Esophagus squamous epithelium (tissue), 5 donors: ENCODE measurements at places on chromosomes 2 and 18.

- DNase-seq: no peak
Measured at GRCh38 chr2:203973000-203973399, 36.4 kb downstream of the ICOS start.

GRCh38 chr2:70516596-70516995 is 37.0 kb downstream of the TGFA start:
- DNase-seq: no peak

DNA sequence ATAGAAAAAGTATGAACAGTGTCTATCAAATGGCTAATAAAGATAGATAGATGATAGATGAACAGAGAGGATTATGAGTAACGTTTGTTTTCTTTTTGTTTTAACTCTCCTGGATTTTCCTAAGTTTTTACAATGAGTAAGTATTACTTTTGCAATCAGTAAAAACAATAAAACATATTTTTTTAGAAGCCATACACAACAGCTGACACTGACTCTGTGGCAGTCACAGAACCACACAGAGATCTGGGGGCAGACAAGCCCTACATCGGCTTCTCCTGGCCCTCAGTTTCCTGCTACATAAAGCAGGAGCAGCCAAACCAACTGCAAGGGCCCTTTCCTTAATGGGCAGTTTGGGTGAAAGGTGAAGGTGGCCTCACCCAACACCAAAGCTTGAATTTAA is 63.6 kb downstream of the ANTXR1 start:
- DNase-seq: no peak

DNA sequence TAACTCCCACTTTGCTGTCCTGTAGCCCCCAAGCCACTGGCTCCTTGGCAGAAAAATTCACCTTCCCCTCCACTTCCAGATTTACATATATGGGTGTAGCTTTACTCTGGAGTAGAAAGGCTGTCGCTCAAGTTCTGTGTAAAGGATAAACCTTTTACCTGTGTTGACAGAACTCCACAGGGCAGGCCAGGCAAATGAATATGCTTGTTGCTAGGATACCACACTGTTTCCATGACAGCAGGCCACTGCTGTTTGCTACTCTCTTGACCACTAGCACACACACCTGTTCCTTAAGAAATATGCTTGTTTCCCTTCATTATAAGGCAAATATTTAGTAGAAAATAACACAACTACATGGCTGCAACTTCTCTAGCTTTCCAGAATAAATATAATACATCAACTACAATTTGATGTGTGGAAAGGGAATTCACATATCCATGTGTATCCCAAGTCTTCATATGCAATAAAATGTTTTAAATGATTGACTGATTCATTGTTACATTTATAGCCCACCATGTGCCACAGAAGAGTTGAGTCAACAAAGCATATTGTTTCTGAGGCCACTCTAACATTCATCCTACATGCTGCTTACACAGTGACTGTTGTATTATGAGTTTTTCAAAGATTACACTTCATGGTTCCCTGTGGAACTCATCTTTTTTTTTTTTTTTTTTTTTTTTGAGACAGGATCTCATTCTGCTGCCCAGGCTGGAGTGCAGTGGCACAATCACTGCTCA is 56.2 kb upstream of the ROCK1 start:
- DNase-seq: no peak

DNA sequence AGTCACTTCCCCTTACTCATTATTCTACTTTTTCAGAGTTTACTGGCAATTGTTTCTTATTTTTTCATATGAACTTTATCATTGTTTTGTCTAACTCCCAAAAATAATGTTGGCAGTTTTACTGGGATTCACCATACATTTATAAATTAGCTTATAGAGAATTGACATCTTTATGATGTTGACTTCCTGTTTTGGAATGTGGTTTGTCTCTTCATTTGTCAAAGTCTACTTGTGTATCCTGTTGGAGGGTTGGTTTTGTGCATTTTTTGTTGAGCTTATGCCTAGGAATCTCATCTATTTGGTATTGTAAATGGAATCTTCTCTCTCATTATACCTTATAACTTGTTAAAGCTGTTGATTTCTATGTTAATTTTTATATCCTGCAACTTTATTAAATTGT is 16.4 kb downstream of the EPC2 start:
- no peak for DNase-seq

DNA sequence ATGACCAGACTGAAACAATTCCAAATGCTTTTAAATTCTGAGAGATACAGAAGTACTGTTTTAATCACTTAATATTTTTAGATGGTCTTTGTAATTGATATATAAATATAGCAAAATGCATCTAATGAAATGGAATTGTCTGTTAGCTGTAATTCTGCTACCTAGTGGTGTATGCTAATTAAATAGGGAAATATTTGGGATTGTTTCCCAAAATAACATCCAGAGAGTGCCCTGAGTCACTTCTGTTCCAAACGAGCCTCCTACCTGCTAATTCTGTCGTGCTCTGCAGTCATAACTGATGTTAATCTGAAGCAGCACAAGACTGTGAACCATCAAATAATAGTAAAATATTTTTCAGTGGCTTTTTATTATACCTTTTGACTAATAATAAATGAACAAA is 71.4 kb upstream of the NOSTRIN start:
- DNase-seq: no peak

- DNase-seq: no peak
Measured at GRCh38 chr2:153152036-153152435, 326.5 kb downstream of the RPRM start.

- peak; percentile 42 for DNase-seq
Measured at GRCh38 chr2:181891258-181891965, at the start of gene ITPRID2. Gene ITPRID2, plus strand, starts transcription at chr2:181891730. Its CDS starts 337 bp downstream, at chr2:181892067.

DNA sequence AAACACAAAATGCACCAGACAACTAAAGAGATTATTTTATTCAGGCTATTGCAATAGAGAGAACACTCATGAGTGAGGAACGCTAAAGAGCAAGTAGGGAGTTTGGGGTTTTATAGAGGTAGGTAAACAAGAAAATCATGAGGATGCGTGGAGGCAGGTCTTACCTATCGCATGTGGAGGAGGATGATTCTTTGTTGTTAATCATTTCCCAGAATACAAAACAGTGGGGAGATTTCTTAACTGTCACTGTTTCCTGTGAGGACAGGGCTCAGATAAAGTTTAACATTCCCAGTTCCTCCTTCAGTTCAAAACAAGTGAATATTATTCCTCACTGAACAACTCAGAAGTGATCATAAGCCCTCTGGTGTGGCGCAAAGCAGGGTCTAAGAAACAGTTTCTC is 156.1 kb upstream of the MGAT5 start:
- no peak for DNase-seq

GRCh38 chr2:139969323-139969722 is 1189.1 kb upstream of the NXPH2 start:
- DNase-seq: no peak

GRCh38 chr2:122866095-122866494 is 1110.6 kb downstream of the TSN start:
- DNase-seq: no peak

- DNase-seq: no peak
Measured at GRCh38 chr2:136727973-136728699, 37.2 kb upstream of the THSD7B start.

GRCh38 chr18:5417342-5417741 is 121.8 kb upstream of the ZBTB14 start:
- DNase-seq: no peak

GRCh38 chr2:204407204-204408014 is 137.9 kb upstream of the PARD3B start:
- DNase-seq: no peak

GRCh38 chr2:235500761-235501672 is 7.2 kb downstream of the AGAP1 start:
- no peak for DNase-seq

- DNase-seq: no peak
Measured at GRCh38 chr2:131103165-131103564, 2.0 kb upstream of the PLEKHB2 start.

DNA sequence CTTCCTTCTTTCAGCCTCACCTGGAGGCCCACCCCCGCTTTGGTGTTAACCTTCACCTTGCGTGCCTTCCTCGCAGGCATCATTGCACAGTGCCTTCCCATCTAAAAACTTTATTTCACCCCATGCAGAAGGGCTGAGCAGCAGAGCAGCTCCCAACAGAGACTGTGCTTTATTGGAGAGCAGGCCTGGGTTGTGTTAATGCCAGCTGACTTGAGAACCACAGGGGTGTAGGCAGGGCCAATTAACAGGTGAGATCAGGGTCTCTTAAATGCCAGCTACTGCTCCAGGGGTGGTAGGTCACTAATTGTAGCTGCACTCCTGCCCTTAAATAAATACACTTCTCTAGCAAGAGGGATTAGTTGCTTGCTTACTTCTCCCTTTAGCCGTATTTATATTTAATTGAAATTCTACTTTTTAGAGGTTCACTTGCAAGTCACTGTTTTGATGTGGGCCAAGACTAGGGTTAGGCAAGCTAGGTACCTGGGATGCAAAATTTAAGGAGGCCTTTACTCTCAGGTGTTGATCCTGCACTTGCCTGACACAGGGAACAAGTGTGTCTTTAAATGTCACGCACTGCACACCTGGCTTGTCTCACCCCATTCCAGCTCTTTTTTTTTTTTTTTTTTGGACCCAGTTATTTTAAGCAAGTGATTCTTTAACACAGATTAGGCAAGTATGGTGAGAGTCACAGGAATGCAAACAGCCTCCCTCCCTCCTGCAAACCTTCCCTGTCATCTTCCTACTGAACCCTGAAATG is 54.5 kb downstream of the LYPD1 start:
- no peak for DNase-seq

- no peak for DNase-seq
Measured at GRCh38 chr18:35024965-35025364, 16.2 kb upstream of the MAPRE2 start.

GRCh38 chr2:235592430-235592829 is 98.6 kb downstream of the AGAP1 start:
- no peak for DNase-seq
